Caki2 (cell line): ENCODE measurements at places on chromosomes 2 and 18.

- DNase-seq, result no peak
These were observed 4.3 kb downstream of the TGOLN2 start for GRCh38 chr2:85323351-85323987.

GRCh38 chr18:59559528-59559927 lies 137.7 kb downstream of the CCBE1 start:
- no peak for DNase-seq

- DNase-seq, result no peak
These were observed 449.6 kb upstream of the CDH20 start for GRCh38 chr18:60883587-60883986.

DNA sequence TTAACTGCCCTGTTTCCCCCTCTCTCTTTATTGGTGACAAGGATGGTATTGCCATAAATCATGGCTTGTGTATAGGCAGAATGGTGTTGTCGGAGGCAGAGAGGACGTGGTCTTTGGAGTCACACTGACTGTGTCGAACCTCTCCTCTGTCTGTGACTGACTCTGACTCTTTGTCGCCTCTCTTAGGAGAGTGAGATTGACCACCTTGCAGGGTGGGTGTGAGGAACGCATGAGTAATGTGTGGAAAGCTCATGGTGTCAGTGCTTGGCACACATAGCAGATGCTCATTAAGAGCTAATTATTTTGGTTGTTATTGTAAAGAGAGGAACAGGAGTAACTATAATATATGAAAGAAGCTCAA lies 145.6 kb downstream of the TTC27 start:
- DNase-seq, result no peak

DNA sequence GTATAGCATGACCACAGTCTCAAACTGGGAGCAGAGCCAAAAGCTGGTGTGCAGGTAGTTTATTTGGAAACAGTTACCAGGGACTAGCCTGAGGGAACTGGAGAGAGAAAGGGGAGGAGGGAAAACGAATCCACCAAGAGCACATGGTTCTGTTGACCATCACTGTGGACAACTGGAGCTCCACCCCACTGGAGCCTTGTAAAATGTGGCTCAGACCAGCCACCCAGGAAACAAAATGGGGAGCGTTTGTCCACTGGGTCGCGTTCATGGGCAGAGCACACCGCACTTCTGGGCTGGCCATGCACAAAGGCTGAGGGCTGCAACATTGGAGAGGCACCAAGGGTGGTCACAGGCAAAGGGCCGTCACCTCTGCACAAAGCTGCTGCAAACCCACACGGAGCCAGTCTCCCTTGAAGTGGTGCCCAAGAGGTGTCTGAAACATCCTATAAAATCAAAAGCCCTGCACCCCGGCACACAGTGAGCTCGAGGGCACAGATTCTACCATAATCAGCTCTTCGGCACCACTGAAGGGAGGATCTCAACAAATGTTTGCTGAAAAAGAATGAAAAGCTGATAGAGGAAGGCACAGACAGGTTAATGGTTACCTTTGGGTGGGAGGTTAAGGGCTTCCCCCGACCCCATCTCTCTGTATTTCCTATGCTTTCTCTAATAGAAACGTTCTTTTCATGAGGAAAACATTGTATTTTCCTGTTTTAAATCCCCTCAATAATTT lies 192.9 kb downstream of the INHBB start:
- DNase-seq, result no peak

- no peak for DNase-seq
These were observed 50.3 kb downstream of the SMAD7 start for GRCh38 chr18:48900469-48900868.

DNA sequence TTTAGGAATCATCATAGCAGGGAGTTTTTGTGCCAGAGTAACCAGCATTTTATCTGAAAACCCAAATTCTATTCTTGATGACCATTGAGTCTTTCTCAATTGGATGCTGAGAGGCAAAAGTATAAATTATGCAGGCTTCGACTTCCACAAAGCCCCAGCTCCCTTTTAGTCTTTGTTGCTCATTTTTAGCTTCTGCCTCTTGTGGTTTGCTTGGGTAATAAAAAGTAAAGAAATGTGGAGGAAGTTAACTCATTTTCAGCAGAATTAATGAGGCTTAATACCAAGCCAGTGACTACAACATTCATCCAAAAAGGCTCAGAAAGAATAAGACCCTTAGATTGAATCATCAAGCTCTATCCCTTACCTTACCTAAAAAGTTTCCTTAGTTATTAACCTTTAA lies 18.6 kb downstream of the ERMN start:
- no peak for DNase-seq

GRCh38 chr2:168138901-168139300 lies 108.5 kb downstream of the STK39 start:
- no peak for DNase-seq

DNA sequence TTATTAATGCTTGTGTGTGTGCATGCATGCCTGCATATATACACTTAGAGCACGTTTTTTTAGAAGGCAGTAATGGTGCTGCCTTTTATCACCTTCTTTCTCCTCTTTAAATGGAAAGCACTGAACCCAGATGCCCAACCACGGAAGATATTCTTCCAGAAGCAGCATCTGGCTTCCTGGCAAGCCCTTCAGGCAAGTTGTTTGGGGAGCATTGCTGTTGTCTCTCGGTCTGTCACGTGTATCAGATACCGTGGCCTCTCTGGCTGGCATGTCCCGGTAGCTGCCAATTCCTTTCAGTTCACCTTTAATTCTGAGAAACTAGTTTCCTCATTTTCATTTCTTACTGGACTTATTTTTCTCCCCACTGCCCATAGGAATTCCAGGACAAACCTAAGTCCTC lies 587.8 kb downstream of the ARHGAP15 start:
- no peak for DNase-seq
